ENCODE measurements at places on chromosomes 7 and 10.

GRCh38 chr10:82162549-82163195 is 287.7 kb downstream of the NRG3 start:
- DNase-seq, result no peak

- DNase-seq, result no peak
Observed at GRCh38 chr7:5255832-5256231, 26.9 kb upstream of the SLC29A4 start.

DNA sequence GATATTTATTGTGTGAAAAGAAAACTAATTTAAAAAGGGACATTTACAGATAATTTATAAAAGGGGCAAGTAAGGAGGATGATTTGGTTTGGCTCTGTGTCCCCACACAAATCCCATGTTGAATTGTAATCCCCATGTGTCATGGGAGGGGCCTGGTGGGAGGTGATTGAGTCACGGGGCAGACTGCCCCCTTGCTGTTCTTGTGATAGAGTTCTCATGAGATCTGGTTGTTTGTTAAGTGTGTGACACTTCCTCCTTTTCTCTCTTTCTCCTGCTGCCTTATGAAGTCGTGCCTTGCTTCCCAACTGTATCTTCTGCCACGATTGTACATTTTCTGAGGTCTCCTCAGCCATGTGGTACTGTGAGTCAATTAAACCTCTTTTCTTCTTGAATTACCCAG is 171.0 kb upstream of the SEMA3E start:
- DNase-seq, result no peak

GRCh38 chr7:97107192-97107800 is 10.2 kb upstream of the SDHAF3 start:
- DNase-seq, result no peak

DNA sequence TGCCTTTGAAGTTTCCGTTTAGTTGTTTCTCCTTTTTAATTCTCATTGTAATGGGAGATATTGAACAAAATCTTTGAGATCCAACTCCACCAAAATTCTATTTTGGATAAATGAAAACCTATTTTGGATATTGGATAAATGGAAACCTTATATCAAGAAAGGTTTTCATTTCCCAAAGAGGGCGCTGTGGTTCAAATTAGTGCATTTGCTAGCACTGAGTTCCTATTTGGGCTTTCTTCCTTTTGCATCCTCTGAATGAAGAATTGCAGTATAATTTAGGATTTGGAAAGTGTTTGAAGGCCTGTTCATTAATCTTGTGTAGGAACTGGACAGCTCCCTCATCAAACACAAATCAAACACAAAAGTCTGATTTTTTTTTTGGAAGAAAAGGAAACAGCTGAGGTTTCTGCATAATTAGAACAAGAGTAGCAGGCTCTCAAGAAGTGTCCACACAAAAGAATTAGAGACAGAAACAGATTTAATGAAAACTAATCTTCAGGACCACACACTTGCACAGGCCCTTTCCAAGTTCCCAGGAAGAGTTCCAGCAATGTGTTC is 80.8 kb upstream of the KLF14 start:
- DNase-seq, result no peak

DNA sequence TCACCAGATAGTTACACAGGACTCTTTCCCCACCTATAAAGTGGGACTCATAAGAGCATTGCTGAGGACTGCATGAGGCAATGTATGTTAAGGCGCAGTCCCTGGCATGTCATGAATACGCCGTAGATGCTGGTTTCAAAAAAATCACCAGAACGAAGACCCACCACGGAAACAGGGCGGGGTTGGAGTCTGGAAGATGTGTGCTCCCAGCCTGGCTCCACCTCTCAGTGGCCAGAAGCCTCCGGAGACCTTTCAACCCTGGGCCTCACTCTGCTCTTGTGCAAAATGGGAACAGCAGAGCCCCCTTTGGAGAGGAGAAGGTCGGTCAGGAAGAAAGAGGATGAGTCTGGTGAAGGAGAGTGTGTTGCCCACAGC is 12.4 kb upstream of the ZMIZ1 start:
- no peak for DNase-seq

GRCh38 chr7:85261336-85261735 is 74.5 kb upstream of the SEMA3D start:
- no peak for DNase-seq

- no peak for DNase-seq
Observed at GRCh38 chr10:94240491-94240890, 122.2 kb downstream of the NOC3L start.

DNA sequence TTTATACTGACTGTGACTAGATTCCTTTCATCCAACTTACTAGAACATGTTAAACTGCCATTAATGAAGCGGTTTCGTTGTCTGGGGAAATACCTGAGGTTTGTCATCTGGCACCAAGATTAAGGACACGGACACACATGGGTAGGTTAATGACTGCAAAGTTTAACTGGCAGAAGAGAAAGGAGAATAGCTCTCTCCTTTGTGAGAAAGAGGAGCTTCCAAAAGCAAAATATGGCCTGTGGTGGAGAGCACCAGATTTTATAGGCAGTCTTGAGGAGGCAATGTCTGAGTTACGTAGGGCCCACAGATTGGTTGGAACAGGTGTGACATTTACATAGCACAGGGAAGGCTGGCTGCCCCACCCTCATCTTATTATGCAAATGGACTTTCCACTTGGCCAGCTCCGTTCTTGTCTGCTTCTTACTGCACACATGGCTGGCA is 1193.0 kb upstream of the CELF2 start:
- no peak for DNase-seq

DNA sequence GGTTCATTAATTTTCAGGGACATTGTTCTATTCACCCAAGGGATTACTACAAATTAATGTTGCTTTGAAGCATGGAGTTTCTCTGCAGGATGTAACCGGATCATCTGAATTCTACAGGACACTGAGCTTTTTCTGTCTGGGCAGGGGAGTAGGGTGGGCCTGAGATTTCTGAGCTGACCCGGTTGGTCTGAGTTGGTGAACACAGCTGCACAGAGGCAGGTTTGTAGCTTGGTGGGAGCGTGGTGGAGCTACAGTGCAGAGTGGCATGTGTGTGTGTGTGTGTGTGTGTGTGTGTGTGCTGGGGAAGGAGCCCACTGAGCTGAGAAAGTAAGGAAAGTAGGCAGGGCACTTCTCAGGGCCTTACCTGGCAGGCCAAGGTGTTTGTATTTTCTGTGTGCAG is 62.6 kb downstream of the SH2D4B start:
- DNase-seq, result no peak

DNA sequence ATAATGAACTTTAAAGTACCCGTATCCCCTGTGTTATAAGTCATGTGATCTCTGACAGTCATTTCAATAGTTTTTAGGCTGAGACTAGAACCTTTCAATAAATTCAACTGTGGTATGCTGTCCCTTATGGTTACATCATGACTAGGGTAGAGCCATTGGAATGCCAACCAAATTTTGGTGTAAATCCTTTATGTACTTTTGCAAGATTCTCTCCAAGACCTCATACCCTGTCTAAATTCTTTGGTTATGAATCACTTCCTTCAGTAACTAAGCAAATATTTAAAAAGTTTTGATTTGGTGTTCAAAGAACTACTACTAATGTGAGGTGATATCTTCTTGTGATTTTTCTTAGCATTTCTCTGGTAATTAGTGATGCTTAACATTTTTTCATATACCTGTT is 20.8 kb upstream of the OR6B1 start:
- no peak for DNase-seq

GRCh38 chr10:103448746-103449145 is 3.4 kb downstream of the CALHM2 start:
- DNase-seq, result no peak

DNA sequence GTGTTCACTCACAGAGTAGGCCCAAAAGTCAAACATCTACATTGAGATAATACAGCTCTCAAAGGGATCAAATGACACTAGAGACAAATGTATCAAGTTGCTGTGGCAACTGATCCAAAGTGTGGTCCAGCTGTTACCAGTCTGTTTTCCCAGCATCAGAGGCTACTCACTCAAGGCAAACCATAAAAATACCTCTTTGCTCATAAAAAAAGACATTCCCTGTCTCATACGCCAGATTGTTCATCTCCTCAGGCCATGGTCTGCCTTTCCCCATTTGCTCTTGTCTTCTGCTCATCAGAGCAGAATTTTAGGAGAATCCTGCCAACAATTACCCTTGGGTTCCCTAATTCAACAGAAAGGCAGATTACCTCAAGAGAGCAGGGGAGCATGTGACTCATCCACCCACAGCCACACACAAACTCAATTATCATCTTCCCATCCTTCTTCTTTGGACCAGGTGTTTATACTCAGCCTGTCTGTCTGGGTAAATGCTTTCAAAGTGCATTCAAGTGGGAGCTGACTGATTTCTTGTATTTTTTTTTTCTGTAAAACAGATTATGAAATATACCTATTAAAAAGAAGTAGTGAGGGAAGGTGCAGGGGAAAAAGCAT is 226.5 kb upstream of the HPS1 start:
- DNase-seq, result no peak

DNA sequence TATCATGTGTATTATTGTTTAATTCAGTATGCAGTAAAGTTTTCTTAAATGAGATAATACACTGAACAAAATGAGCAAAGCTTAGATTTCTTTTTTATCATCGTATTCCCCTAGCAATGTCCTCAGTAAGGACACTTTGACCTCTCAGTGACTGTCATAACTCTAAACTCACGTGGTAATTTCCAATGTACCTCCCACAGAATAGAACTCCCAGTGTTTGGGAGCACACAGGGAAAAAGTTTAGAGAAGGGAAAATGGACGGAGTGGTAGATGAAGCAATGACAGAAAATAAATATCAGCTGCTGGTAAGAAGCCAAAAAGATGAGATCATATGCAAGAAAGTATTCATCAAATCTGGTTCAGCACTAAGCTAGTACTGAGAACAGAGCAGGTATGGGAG is 758.6 kb upstream of the KCND2 start:
- no peak for DNase-seq

DNA sequence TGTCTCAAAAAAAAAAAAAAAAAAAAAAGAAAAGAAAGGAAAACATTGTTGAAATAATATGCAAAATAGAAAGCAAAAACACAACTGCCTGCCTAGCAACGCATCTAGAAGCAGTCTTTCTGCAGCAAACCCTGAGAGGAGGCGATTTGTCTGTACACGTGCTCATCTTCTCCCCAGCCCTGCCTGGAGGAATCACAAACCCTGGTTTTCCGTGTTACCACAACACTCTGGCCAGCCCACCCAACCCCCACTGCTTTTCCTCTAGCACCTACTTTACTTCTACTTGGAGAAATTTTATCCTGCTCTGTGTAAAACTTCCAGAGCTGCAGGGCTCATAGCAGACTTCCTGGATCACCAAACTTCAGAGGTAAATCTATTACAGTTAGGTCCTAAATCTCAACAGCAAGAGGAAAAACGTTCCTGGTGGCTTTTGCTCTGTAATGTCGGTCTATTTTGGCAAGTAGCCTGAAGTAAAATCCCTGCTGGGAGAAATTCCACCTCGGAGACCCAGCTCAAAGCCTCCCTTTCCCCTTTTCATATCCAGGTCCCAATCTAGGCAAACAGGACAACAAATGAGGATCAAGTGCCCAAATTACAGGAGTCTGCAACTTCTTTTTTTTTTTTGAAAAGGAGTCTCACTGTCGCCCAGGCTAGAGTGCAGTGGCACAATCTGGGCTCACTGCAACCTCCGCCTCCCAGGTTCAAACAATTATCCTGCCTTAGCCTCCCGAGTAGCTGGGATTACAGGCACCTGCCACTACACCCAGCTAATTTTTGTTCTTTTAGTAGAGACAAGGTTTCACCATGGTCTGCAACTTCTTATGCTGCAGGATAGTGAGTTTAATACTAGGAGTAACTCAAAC is 91.6 kb downstream of the DNMBP start:
- no peak for DNase-seq

- DNase-seq, result no peak
Observed at GRCh38 chr7:42348631-42349030, 111.6 kb upstream of the GLI3 start.

GRCh38 chr10:16470747-16471146 is 33.9 kb downstream of the PTER start:
- DNase-seq, result no peak

- DNase-seq, result peak; percentile 73
Observed at GRCh38 chr7:132750096-132750495, 173.8 kb upstream of the PLXNA4 start.

GRCh38 chr10:84427903-84428650 is 99.7 kb downstream of the CCSER2 start:
- DNase-seq, result no peak

GRCh38 chr10:22321156-22321923 is 441 bp downstream of the BMI1 start:
- peak; percentile 73 for DNase-seq

- DNase-seq, result no peak
Observed at GRCh38 chr10:53022611-53023088, 250.1 kb upstream of the MBL2 start.

GRCh38 chr7:15168489-15168888 is 265.9 kb upstream of the DGKB start:
- DNase-seq, result no peak

GRCh38 chr10:43461950-43462349 is 25.0 kb downstream of the ZNF487 start:
- DNase-seq, result no peak

DNA sequence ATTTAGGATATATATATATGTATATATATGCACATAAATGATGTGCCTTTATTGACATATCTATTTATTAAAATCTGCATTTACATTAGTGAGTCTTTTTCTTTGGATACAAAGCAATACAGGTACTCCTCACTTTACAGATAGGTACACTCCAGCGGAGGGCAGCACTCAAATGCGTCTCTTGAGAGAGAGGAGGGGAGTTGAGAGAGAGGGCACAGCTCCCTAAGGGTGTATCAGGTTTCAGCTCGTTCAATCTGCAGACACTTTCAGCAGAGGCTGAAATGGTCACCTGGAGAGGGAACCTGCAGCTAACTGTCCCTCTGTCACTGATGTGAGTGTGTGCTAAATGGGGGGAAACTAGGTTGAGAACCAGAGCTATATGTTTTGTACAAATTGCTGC is 21.5 kb downstream of the C10orf53 start:
- DNase-seq, result no peak

GRCh38 chr7:121202125-121202524 is 126.7 kb upstream of the WNT16 start:
- DNase-seq, result no peak

DNA sequence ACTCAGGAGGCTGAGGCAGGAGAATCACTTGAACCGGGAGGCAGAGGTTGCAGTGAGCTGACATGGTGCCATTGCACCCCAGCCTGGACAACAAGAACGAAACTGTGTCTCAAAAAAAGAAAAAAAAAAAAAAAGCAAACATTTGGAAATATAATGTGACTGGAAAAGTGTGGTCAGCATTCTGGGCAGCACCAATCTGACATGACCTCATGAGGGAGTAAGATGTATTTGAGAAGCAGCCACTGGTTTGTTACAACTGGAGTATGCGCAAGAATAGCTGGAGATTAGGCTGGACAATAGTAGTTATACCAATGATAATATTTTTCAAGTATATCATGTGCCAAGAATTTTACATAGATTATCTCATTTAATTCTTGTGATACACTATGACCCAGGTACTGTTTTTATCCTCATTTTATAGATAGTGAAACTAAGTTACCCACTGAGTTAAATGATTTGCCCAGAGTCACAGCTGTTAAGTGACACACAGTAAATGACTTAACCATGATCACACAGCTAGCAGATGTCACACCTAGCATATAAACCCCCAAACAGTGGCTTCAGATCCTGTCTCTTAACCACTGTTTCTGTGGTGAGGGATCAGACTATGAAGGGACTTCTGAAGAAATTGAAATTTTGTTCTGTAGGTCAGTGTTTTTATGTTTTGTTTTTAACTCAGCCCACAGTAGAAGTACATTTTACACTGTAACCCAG is 11.1 kb downstream of the MCU start:
- DNase-seq, result no peak

Measured in dorsolateral prefrontal cortex (tissue), 122 donors.